Astrocyte of the hippocampus (primary cell): ENCODE measurements at places on chromosomes 11 and 22.

GRCh38 chr11:22795914-22796313, 33.7 kb downstream of the SVIP start:
- no peak for DNase-seq

- no peak for DNase-seq
Observed at GRCh38 chr11:11481371-11481770, 128.3 kb upstream of the CSNK2A3 start.

DNA sequence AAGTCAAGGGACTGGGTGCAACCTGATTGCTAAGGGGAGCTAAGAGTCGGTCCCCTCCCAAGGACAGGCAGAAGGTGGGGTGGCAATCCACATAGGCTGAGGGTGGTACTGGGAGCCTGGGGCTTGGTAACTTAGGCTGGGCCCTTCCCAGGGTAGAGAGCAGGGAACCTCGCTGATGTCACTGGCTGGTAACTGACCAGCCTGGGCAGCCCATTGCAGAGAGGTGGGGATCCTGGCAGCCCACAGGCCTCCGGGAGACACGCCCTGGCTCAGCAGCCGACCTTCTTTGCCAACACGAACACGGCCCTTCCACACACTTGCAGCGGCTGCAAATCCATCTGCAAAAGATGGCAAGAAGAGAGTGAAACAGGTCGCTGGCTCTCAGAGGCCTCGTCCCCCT, 25.4 kb downstream of the A4GALT start:
- DNase-seq: no peak

- no peak for DNase-seq
Observed at GRCh38 chr11:15830741-15831428, 525.5 kb downstream of the SOX6 start.

DNA sequence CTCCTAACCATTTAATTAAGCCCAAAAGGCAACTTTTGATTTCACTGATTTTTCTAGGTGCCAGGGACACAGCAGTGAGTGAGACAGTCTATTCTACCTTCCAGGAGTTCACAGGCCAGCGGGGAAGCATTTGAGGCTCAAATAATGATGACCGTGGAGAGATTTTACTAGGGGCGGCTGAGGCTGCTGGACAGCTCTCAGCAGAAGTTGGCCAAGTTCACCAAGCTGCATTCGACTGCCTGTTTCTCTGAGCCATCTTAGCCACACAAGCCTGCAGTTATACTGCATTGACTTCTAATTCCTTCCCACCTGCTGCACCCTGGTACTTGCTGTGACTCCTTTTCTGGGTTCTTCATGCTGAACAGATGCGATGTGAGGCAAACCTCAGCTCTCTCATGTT, 168.9 kb upstream of the TBCEL start:
- peak; percentile 34 for DNase-seq

GRCh38 chr11:1438261-1438966, 48.2 kb downstream of the MOB2 start:
- DNase-seq: no peak

DNA sequence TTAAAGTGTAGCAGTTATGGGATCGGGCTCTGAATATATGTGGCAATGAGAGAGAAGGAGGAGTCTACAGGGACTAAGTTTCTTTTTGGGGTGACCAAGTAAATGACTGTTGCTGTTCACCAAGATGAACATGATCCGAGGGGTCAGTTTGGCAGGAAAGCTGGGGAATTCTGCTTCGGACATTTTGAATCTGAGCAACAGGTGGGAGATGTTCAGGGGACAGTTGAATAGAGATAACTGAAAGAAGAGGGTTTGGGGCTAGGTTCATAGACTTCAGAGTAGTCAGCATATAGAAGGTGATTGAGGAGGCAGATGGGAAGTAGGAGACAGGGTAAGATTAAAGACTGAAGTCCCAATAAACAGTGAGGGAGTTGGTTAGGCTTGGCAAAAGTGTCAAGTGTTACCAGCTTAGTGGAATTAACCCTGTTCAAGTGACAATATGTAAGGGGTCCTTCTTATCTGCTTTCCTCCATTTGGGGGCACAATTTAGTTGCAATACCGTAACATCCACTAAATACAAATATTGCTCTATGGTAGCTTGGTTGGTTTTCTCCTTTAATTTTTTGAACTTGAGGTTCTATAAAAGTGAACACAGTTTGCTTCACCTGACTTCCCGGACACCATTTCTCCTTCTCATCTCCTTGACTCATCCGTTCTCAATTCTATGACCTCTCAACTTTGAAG, 2.9 kb upstream of the ENTHD1 start:
- no peak for DNase-seq

- DNase-seq: peak; percentile 72
Observed at GRCh38 chr11:8913961-8914660, 3.1 kb downstream of the AKIP1 start.

DNA sequence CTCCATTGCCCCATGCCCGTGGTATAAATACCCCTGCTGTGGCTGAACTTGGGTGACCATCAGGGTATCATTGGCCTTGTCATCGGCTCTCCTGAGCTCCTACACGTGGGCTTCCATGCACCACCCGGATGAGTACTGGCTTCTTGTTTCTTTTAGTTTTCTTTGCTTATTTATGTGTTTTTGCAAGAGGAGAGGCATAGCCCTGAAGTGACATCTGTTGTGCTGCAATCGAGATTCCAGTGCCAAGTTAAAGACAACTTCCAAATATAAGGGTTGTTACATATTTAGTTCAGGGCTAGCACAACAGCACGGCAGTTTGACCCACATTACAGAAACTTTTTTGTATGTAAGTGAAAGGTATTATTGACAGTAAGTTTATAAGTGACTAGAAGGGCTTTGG, 1087.1 kb downstream of the TBC1D22A start:
- DNase-seq: no peak

- DNase-seq: no peak
Observed at GRCh38 chr11:62921201-62921572, at the start of gene CHRM1. CHRM1 (minus strand) TSS chr11:62921363; CDS start chr11:62911100, 10,263 bp downstream.
